ENCODE measurements at places on chromosomes 1 and 21. TPM values are rescaled to one million over a fixed set of nuclear protein-coding genes. Genes with fewer than 3 reads are reported as not detected.

Gene B3GALT2
- 0.57 TPM for total RNA-seq

Gene CNR2
- 0.12 TPM for total RNA-seq

Gene LCE3E
- total RNA-seq = not detected

Gene IFI16
- total RNA-seq = 36.0 TPM

Gene LRRC53
- total RNA-seq = not detected

DNA sequence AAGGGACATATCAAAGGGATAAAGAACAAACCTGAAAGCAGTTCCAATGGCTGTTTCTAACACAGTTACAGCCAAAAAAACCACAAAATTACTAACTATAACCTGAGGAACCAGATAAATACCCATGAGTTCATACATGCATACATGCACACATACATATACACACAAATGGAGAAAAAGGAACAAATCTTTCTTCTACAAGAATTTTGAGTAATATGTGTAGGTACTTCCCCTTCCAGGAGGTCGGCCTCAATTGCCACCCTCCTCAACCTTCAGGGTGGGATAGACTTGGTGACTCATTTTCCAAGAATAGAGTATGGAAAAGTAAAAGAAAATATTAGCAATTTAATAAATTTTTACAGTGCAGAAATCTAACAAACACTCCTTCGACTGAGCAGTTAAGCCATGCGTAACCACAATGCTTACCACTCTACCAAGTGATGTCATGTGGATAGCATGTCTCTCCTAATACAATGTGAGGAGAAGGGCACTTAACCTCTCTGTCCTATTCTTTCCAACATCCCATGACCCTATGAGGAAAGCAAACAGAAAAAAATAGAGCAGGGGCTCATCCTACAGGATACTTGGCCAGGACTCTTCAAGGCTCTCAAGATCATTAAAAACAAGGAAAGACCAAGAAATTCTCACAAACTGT lies 243.0 kb upstream of the RUNX1 start:
- DNase-seq = no peak

GRCh38 chr1:150102986-150103385 lies 35.4 kb downstream of the VPS45 start:
- DNase-seq = no peak

DNA sequence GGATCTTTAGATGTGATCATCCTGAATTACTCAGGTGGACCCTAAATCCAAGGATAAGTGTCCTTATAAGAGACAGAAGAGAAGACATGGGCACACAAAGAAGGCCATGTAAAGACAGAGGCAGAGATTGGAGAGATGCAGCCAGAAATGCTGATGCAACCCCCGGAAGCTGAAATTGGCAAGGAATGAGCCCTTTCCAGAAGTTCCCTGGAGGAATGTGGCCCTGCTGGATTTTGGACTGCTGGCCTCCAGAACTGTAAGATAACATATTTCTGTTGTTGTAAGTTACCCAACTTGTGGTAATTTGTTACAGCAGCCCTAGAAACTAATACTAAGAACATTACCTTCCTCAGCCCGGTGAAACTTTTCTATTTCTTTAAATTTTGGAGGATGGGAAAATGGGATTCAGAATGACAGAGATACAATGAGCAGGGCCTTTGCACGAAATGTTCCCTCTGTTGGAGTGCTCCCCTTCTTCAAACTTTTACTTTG lies 11.2 kb upstream of the PLPP3 start:
- DNase-seq = no peak

DNA sequence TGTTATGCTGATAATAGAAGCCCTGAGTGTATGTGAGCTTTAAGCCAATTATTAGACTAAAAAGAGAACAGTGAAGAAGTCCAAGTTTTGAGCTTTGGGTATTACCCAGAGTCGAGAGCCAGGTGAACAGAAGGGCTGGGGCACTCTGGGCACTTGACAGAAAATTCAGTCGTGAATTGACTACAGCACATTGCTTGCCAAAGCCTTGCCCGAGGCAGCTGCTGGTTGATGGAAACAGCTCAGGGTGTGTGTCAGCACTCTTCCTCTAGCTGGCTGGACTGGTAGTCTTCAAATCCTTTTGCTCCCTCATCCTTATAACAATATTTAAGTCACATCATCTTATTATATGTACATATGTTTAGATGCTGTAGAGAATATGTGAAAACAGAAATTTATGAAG lies 21.3 kb downstream of the PDE4B start:
- no peak for DNase-seq

GRCh38 chr21:44572959-44573583 lies 458 bp upstream of the KRTAP10-4 start:
- no peak for DNase-seq

GRCh38 chr1:43009274-43009673 lies 50.6 kb upstream of the SLC2A1 start:
- DNase-seq = no peak

DNA sequence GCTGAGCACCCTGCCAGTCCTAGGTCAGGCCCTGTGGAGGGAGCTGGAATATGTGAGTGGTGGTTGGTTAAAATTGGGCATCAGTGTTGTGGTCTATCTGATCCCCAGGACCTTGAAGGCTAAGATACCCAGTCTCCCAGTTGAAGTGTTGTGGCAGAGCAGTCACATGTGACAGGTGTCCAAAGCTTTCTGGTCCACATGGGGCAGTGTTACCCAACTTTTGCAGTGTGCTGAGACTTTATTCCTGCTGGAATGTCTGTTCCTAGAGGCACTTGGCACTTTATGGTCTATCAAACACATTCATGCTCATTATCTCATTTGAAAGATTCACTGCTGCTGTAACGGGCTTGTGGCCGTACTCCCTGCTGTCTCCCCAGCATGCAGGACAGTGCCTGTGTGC lies 21.0 kb upstream of the LORICRIN start:
- DNase-seq = no peak

- DNase-seq = no peak
Observed at GRCh38 chr1:219908170-219908569, 20.2 kb downstream of the SLC30A10 start.

DNA sequence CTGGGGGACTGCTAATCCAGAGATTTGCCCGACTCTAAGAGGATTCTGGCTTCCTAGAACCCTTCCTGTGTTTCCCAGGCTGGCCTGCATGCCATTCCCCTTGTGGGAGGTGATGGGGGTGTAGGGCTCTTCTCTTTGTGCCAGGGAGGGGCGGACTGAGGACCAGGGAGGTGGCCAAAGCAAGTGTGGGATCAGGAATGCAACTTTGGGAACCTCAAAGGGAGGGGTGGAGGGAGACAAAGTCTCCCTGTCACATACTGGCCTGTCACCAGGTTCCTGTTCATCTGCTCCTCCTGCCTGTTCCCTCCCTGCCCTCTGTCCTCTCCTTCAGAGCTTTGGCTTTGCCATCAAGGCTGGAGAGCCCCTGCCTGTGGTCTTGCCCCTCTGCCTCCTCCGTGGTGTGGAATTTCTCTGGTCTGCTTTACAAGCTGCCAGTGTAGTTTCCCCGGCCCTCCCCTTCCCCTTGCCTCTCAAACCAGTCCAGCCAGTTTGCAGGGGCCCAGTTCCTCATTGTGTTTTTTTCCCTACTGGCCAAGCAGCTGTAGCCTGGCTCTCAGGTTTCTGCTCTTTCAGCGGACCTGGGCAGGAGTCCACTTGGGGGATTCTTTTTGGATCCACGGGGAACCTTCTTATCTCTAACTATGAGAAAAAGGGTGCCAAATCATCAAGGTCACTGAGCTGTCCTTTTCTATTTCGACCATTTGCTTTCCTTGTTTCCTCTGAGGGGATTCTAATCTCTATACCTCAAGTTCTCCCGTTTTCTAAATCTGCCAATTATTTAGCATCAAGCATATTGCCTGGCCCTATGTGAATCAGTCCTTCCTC lies 1.8 kb downstream of the CGN start:
- DNase-seq = peak; percentile 88

DNA sequence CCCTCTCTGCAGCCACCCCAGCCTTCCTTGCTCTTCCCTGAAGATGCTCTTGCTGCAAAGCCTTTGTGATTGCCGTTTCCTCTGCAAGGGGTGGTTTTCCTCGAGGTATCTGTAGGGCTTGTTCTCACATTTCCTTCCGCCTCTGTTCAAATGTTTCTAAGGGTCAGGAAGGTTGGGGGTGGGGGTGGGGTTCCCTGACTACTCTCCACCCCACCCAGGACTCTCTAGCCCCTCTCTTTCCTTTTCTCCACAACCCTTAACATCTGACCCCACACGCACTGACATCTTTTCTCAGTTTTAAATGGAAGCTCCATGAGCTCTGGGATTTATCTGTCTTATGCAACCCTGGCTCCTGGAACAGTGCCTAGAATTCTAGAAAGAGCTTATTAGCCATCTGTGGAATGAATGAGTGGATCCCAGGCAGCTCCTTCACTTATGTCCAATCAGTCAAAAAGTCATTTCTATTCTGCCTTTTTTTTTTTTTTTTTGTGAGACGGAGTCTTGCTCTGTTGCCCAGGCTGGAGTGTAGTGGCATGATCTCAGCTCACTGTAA lies 27.3 kb upstream of the ZNF362 start:
- peak; percentile 41 for DNase-seq

GRCh38 chr1:106986603-106987002 lies 69.9 kb upstream of the PRMT6 start:
- no peak for DNase-seq

DNA sequence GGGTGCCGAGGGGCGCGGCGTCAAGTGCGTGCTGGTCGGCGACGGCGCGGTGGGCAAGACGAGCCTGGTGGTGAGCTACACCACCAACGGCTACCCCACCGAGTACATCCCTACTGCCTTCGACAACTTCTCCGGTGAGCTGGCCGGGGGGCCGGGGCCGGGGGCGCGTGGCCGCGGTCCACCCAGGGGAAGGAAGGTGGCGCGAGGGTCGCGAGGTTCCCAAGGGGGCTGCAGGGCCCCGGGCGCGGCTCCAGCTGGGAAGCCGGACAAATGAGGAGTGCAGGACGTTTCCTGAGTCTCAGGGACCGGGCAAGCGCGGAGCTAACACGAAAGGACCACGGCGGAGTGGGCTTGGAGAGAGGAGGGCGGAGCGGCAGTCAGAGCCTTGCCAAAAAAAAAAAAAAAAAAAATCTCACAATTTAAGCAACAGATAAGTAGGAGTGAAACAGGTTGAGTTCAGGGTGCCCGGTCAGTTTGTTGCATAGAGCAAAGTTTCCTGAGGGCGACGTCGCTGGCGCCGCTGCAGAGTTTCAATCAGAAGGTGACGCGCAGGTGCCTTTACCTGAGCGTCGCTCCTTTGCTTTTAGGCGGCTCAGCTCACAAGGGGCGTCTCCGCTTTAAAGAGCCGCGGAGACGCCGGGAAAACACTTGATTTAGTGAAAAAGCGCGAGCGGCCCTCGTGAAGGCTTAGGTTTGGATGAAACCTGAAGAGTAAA lies 750 bp downstream of the RHOU start:
- peak; percentile 72 for DNase-seq

DNA sequence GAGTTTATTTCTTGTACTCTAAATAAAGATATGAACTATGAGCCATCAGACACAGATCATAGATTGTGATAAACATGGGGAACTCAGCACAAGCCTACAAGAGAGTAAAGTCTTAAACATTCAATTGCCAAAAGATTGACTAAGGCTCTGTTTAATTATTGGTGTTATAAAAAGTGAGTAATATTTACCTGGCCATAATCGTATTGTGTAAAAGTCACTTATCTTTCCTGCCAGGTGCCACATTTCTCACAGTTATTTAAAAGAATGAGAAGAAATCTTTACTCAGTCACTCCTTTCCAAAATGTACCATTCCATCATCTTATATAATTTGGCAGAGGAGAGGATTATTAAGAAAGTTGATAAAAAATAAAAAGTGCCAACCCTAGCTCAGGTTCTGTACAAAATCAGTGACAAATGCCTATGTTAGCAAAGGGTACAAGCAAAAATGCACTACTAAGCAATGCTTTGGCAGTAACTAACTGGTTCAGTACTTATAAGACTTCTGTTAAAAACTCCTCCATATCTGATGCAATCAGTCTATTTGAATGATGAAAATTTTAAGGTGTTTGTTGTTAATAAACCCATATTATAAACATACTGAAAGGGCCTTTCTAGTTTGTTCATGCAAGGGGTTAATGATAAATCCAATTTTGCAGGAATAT lies 5.8 kb upstream of the NR5A2 start:
- DNase-seq = no peak

- no peak for DNase-seq
Observed at GRCh38 chr21:25368531-25368930, 238.8 kb downstream of the MRPL39 start.

GRCh38 chr1:90879281-90879680 lies 142.6 kb downstream of the ZNF644 start:
- no peak for DNase-seq

DNA sequence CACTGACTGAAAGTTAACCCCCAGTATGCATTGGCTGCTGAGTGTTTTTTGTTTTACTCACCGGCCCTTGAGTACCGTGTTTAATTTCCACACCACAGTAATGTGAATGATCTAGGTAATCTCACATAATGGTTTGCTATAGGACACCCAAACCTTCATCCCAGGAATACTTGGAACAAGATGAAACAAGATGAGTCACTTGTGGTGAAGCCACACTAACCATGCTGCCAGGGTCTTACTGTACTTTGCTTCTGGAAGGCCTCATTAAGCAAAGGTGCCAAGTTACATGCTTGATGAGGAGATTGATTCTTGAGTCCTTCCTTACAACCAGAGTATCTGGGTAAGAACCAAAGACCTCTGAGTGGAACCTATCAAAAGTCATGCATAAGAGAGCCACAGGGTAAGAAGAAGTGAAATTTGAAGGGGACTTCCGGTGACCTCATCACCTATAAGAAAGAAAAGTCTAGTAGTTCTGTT lies 163.3 kb downstream of the NRIP1 start:
- no peak for DNase-seq

- DNase-seq = no peak
Observed at GRCh38 chr1:53956308-53957168, 10.4 kb downstream of the LRRC42 start.

DNA sequence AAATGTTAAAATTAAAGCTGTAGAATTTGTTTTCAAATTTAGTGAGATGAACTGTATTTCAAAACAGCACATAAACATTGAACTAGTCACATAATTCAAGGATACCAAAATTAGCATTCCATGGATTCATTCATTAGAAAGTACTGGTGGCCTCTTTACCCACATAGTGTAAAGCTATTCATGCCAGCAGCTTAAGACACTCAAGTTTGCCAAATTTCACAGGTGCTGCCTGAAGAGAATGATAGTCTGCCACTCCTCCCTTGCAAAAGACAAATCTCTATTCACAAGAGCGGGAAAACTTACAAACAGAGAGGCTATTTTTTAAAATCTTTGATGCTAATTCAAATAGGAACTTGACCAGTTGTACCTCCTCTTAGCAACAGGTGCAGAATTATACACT lies 337.0 kb downstream of the BRINP3 start:
- no peak for DNase-seq

GRCh38 chr21:32044205-32045180 lies 171.7 kb downstream of the HUNK start:
- no peak for DNase-seq

GRCh38 chr1:103056423-103056822 lies 51.9 kb downstream of the COL11A1 start:
- DNase-seq = no peak

Measured in colonic mucosa (tissue), 4 donors.